ENCODE measurements at places on chromosomes 1 and 21.

GRCh38 chr21:34128124-34128523, 54.7 kb downstream of the MRPS6 start:
- no peak for DNase-seq

GRCh38 chr1:9633493-9633892, 18.0 kb upstream of the PIK3CD start:
- DNase-seq, result no peak

DNA sequence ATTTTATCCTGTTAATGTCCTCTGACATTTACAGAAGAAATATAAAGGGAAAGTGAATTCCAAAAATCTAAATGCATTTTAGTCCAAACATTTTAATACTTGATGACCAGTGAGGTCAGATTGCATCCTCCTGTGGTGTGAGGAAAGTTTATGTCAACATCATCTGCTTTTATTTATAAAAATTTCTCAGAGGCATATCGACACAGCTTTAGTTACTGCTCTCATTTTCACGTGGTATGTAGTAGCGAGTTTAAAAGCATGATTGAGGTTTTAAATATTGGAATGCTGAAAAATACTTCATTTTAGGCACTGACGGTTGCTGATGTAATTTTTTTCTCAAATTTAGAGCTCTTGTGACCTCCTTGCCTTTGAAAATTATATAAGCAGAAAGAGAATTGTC, 234.8 kb downstream of the HMCN1 start:
- no peak for DNase-seq

- DNase-seq, result no peak
Observed at GRCh38 chr1:86687595-86687994, 16.8 kb upstream of the SH3GLB1 start.

GRCh38 chr1:109881906-109882287, 28.8 kb upstream of the CSF1 start:
- DNase-seq, result no peak

DNA sequence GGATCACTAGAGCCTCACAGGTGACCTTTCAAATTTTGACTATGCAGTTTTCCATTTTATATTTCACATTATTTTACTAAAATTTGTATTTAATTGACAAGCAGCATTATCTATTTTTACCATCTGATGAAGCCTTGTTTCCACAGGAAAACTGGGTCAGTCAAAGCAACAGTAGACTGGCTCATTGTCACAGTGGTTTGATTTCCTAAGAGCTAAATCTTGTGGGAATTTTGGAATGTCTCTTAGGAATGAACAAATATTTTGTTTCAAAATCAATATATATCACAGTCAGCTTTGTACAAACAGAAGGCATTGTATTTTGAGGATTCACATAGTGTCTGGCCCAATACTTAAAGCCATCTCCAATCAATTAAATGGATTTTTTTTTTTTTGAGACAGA, 152.6 kb upstream of the RNPC3 start:
- no peak for DNase-seq

GRCh38 chr1:196516373-196516772, 91.9 kb downstream of the KCNT2 start:
- DNase-seq, result no peak

GRCh38 chr1:165988275-165988674, 160.9 kb downstream of the UCK2 start:
- no peak for DNase-seq

DNA sequence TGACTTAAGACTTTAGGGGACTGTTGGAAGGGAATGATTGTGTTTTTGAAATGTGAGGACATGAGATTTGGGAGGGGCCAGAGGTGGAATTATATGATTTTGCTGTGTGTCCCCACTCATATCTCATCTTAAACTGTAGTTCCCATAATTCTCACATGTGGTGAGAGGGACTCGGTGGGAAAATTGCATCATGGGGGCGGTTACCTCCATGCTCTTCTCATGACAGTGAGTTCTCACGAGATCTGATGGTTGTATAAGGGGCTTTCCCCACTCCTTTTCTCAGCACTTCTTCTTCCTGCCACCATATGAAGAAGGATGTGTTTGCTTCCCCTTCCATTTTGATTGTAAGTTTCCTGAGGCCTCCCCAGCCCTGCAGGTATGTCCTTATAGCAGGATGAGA, 35.0 kb upstream of the SCAF4 start:
- no peak for DNase-seq

DNA sequence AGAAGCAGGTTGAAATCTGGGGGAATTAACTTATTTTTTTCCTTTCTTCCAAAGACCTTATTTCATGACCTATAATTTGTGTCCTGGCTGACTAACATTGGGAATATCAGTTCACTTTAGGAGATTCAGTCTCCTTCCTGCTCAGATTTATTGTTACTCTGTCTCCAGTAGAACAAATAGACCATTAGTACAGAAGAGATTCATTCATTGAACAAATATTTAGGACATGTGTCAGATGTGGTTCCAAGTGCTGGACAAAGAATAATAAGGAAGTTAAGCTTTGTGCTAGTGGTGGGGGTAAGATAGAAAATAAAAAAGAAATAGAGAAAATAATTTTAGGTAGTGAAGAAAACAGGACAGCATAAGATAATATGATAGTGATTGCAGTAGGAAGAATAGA, 20.3 kb downstream of the ZMYM4 start:
- DNase-seq, result no peak

- no peak for DNase-seq
Observed at GRCh38 chr1:79955966-79956365, 949.4 kb upstream of the ADGRL4 start.
